ENCODE measurements at places on chromosomes 5 and 9.

DNA sequence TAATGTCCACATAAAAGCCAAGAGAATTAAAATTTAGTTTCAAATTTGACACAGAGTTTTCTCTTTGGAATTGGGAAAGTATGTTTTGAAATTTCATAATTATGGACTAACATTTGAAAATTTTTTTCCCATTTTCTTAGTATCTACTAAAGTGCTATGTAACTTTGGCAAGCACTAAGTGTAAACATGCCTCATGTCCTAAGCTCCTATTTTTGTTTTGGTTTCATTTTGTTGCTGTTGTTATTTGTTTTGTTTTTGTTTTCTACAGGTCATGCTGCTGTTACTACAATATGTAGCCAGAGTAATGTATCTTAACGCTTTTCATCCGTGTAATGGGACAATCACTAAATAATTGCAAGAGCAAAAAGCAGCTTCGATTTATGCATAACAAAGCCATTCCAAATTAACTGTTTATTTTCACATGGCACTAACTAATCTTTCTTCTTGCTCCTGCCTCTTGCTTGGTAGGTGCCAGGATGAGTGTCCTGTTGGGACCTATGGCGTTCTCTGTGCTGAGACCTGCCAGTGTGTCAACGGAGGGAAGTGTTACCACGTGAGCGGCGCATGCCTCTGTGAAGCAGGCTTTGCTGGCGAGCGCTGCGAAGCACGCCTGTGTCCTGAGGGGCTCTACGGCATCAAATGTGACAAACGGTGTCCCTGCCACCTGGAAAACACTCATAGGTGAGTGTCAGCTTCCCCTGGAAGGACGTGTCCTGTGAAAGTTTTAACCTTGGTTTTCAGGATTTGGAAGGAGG lies 107.3 kb upstream of the PRRC1 start:
- DNase-seq = no peak

GRCh38 chr5:55925712-55926111 lies 69.1 kb downstream of the IL6ST start:
- DNase-seq = no peak

DNA sequence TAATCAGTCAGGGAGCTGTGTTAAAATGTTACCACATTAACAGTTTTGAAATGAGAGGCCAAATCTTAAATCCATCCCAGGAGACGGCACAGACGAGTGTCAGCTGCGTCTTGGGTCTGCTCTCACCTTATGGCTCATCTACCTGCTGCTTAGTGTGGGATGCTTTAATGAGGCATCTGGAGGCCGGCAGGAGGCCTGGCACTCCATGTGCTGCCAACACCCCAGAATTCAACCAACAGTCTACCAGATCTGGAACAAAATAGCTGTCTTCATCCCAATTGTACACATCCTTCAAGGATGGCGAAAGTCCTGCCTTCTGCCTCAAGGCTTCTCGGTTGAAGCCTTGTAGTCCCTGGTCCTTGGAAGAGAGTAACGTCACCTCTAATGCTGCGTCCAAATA lies 12.0 kb downstream of the PRKACG start:
- DNase-seq = no peak

- no peak for DNase-seq
These were observed 53.6 kb downstream of the PRR16 start for GRCh38 chr5:120517607-120518252.

DNA sequence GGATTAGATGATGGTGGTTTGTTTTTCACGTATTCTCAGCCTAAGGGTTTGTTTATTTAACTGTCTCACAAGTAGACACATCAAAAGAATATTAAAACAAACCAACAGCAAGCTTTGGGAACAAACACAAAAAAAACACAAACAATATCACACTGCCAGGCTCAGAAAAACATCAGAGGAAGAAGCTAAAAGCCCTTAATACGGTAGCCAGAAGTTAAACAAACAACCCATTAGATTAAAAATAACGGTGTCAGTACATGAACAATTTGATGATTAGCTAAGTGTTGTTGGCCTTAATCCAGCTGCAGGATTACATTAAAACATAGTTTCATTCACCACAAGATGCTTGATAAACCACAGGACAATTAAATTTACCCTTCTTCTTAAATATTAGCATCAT lies 15.9 kb upstream of the DMRT2 start:
- no peak for DNase-seq

Measured in fibroblast of mammary gland (primary cell).